Liver (tissue), 10 donors: ENCODE measurements at places on chromosomes 5 and 9. TPM values are rescaled to one million over a fixed set of nuclear protein-coding genes. Genes with fewer than 3 reads are reported as not detected.

Gene PCDHGB5
- total RNA-seq: 3.8 TPM

Gene PCDHB3
- total RNA-seq: 0.08 TPM

Gene C9orf152
- total RNA-seq: 0.08 TPM

Gene GDNF
- total RNA-seq: 0.25 TPM

Gene GPX3
- total RNA-seq: 156 TPM

Gene SLC36A2
- not detected for total RNA-seq

Gene LRRC8A
- total RNA-seq: 15.8 TPM

Gene SLC6A18
- total RNA-seq: not detected

DNA sequence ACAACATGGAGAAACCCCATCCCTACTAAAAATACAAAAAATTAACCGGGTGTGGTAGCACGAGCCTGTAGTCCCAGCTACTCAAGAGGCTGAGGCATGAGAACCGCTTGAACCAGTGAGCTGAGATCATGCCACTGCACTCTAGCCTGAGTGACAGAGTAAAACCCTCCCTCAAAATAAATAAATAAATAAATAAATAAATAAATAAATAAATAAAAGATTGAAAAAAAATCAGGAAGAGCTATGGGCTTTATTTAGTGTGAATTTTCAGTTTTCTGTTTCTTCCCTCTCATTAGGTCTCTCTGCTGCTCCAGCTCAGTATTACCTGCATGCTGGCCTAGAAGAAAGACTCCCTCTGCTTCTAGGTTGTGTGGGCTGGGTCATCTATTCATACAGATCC lies 47.8 kb upstream of the TRMT10B start:
- no peak for DNase-seq

- no peak for DNase-seq
Measured at GRCh38 chr9:129627556-129628440, 1.8 kb downstream of the NTMT1 start.

DNA sequence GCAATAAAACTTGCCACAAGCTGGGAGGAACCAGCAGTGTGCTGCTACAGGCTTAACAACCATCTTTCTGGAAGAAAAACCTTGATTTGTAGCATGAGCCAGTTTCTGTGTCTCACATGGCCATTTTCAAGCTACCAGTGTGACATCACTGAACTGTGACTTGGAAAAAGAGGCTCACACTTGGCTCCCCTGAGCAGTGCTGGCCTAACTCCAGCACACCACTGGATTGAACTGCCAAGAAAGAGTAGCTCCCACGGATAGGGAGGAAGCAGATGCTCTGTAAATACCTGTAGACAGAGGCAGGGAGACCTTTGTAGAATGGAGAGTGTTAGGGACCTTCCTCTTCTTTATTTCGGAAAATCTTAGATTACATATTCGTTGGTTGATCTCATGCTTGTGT lies 197.9 kb downstream of the SH3GL2 start:
- no peak for DNase-seq

DNA sequence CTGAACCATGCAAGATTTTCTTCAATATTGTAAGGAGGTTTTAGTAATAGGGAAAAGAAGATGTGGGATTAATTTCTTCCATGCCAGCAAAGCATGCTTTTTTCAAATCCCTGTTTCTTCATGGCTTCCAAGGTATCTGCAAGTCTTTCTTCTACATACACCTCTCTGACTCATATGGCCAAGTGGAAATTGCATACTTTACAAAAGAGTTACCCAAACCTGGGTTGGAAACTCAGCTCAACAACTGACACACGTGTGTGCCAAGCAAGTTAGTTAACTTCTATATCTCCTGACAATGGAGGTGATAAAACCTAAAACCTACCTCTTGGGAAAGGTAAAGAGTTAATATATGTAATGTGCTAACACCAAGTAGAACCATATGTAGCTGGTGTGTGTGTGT lies 28.5 kb upstream of the MAMDC2 start:
- no peak for DNase-seq

- DNase-seq: no peak
Measured at GRCh38 chr9:20623748-20624124, 1.4 kb upstream of the MLLT3 start.

GRCh38 chr9:76529653-76530052 lies 70.7 kb downstream of the GCNT1 start:
- DNase-seq: no peak

- DNase-seq: no peak
Measured at GRCh38 chr5:125487231-125487630, 740.8 kb upstream of the ZNF608 start.

- DNase-seq: no peak
Measured at GRCh38 chr5:111060169-111060568, 11.3 kb upstream of the TSLP start.

DNA sequence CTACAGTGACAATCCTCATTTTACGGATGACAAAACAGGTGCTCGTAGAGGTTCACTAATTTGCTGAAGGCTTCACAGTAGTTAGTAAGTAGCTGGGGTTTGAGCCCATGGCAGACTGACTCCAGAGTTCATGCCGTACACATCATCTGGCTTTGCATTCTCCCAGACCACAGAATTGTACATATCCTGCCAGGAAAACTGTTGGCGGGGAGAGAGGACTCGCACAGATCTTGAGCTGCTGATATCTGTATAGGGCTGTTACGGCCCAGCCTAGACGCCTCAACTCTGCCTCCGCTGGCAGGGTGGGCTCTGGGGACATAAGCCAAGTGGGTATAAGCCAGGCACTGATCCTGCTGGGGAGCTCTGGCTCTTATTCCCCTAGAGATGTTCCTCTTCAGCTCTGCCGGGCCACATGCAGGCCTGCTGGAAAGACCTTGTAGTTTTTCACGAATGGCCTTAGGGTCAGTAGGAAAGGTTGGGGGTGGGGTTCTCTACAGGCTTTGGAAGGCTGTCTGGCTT lies 16.3 kb downstream of the LARP1 start:
- no peak for DNase-seq

DNA sequence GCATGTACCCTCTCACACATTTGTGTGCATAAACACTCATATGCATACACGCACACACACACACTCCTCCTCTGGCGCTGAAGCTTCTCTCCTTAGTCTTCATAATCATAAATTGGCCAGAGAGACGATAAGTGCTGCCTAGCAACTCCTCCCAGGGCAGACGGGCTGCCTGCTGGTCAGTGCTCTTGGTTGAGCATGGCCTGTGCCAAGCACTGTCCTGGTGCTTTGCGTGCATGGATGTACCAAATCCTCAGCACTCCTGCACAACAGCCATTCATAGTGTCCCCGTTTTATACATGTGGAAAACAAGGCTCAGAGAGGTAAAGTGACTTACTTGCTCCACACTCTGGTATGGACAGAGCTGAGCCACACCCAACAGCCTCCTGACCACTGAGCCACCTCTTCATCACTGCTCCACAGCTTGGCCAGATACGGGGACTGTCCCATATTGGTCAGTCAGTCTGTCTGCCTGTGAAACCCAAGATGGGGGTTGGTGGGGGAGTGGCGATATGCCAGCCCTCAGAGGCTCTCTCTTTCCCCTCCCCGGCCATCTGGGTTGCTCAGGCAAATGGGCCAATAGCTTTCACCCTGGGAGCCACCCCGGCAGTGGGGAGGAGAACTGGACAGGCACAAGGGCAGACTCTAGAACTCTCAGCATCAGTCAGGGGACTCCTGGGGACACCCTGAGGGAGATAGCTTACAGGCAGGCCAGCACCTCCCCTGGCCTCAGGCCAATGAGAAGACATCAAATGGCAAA lies 64.3 kb upstream of the GARNL3 start:
- no peak for DNase-seq

GRCh38 chr9:101925498-101925897 lies 187.1 kb upstream of the GRIN3A start:
- no peak for DNase-seq

DNA sequence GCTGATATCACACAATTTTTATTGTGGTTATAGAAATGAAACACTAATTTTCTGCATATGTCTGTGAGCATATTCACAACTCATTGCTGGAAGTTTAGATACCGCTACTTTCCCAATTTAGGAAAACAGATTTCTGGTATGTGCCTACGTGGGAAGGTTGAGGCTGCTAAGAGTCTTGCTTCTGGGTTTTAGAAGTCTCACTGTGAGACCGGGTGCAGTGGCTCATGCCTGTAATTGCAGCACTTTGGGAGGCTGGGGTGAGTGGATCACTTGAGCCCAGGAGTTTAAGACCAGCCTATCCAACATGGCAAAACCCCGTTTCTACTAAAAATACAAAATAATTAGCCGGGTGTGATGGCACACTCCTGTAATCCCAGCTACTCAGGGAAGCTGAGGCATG lies 39.6 kb downstream of the UBAP1 start:
- DNase-seq: no peak

GRCh38 chr9:130843049-130843908 lies 8.2 kb downstream of the ABL1 start:
- no peak for DNase-seq

DNA sequence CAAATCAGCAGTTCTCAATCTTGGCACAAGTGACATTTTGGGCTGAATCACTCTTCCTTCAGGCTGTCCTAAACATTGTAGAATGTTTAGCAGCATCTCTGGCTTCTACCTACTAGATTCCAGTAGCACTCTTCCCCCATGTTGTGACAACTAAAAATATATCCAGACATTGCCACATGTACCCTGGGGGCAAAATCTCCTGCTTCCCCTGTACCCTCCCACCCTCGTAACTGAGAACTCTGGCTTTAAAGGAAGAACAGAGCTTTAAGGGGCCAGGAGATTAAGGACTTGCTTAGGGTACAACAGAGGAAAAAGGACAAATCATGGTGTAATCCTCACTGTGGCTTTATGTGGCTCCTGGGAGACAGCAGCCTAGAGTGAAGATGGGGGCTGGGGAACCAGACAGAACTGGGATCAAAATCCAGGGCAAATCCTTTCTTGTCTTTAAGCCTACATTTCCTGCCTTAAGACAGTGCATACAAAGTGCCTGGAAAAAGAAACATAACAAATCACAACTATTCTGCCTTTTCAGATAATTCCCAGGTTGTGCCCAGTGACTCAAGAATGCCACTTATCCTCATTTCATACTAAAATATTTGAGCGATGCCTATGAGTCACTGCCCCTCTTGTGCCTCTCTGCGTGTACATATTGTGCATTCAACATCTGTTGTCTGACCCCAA lies 109.3 kb downstream of the DAPK1 start:
- no peak for DNase-seq

- no peak for DNase-seq
Measured at GRCh38 chr9:98256756-98257155, 1.3 kb upstream of the TBC1D2 start.

DNA sequence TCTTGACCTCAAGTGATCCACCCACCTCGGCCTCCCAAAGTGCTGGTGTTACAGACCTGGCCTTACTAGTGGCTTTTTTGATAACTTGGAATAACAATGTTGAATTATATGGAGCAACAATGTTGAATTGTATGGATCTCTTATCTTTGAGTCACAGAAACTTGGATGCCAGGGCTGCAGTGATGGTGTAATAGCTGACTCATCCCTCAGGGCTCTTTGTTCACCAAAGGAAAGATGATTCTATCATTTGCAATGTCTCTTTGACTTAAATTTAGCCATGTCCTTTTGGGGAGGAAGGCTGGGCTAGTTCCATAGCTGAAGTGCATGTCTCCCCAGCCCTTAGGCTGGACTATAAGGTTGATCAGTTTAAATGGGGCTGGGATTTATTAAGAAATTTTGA lies 172.3 kb downstream of the PDZD2 start:
- DNase-seq: no peak

DNA sequence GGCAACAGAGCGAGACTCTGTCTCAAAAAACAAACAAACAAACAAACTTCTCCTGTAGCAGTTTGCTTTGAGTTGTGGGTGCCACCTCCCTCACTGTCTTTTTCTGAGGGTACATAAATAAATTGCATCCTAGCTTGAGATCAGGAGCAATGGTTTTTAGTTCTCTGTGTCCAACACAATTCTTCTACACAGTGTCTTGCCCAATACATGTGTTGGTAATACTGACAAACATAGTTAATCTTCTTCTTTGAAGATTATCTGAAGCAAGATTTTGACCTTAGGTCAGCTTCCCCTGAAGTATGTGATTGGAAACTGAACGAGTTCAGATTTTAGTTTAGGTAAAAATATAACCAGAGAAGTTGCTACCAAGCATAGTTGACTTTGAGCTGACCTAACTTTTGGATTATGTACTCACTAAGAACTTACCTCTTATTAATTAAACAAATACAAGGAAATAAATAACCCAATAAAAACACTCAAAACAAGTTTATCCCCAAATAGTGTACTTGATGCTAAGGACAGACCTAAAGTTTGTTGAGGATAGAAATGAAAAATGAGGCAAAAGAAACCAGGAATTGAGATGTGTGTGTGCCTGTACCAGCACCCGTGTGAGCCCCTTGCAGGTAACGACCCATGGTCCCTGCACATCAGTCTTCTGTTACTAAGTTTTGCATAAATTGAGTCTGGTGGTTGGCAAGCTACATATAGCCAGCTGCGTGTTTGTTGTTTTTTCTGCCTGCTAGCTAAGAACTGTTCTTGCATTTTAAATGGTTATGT lies 16.2 kb downstream of the TJP2 start:
- DNase-seq: no peak
